CD4-positive, CD25-positive, alpha-beta regulatory T cell (primary cell): ENCODE measurements at places on chromosomes 11 and 22. TPM values are rescaled to one million over a fixed set of nuclear protein-coding genes. Genes with fewer than 3 reads are reported as not detected.
A peak's percentile ranks its signal among the peaks of the same experiment; 100 is the strongest.

The RAB39A gene
- polyA plus RNA-seq, result 0.11 TPM

The CRYAB gene
- not detected for polyA plus RNA-seq

The DERL3 gene
- polyA plus RNA-seq, result 0.53 TPM

The NDUFA6 gene
- polyA plus RNA-seq, result 175 TPM

DNA sequence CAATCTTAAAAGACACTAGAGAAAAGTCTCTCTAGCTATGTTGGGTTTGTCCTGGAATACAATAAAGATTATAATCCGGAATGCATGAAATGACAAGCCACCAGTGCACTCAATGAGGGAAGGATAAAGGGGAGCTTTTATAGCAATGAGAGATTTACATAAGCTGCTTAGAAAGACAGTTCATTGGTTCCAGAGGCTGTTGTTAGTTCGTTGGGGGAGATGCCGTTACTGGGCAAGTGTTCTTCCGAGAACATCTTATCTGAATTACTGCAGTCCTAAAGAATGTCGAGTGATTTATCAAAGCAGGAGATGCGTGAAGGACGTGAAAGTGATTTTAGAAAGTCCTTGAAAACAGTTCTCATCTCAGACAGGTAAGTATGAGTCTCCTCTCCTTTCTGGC, 33.6 kb downstream of the SYN3 start:
- DNase-seq, result no peak

DNA sequence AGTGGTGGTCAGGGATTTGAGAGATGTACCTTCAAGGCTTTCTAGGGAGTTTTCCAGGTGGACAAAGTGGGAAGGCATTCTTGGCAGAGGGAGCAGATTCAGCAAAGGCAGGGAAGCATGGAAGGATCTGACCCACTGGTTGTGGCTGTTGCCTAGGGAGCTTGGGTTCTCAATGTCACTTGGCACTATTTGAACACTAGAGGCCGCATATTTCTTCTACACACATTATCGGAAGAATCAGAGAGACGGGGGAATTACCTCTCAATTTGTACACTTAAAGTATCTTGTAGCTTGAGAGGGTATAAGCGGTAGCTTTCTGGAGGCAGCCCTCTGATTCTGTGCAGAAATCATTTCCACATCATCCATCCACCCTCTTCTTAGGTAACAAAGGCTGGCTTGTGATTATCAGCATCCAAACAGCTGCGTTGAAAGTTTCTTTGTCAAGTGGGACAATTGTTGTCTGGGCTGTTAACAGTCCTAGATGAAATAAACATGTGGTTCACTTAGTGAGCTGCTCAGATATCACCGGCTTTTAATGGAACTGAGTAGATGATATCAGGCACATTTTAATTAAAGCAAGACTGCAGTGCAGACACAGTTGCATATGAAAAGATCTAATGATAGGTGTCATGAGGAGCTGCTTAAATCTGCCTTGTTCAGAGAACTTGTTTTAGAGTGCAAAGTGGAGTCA, 2.6 kb downstream of the NELL1 start:
- DNase-seq, result no peak

- no peak for DNase-seq
These were observed 19.3 kb upstream of the SHISAL1 start for GRCh38 chr22:44331881-44332714.

GRCh38 chr11:14975252-14975587, 3.1 kb upstream of the CALCA start:
- no peak for DNase-seq

DNA sequence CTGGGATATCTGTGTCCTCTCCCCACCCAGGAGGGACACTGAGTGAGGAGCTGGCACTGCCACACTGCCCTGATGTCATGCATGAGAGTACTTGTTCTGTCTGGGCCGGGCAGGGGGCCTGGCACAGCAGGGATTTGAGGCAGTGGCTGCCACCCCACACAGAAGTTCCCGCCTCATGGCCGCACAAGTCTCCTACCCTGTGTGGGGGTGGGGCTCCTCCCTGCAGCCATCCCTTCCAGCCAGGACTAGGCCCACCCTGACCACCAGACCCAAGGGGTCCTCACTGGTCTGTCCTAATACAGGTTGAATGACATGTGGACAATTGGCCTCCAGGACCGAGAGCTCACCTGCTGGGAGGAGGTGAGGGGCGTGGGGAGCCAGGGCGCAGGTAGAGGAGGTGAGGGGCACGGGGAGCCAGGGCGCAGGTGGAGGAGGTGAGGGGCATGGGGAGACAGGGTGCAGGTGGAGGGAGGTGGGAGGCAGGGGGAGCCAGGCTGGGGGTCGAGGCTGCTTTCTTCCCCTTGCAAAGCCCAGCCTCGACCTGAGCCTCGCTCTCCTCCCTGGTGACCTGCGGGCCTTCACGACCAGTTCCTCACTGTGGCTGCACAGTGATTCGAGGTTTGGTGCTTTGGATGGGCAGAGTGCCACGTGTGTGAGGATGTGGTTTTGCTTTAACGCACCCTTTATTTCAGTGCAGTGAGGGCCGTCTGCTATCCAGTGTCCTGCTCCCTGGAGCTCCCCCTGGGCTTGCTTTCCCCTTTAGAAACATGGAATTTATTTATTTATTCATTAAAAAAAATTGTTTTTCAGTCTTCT, 7.4 kb downstream of the LZTR1 start:
- no peak for DNase-seq

DNA sequence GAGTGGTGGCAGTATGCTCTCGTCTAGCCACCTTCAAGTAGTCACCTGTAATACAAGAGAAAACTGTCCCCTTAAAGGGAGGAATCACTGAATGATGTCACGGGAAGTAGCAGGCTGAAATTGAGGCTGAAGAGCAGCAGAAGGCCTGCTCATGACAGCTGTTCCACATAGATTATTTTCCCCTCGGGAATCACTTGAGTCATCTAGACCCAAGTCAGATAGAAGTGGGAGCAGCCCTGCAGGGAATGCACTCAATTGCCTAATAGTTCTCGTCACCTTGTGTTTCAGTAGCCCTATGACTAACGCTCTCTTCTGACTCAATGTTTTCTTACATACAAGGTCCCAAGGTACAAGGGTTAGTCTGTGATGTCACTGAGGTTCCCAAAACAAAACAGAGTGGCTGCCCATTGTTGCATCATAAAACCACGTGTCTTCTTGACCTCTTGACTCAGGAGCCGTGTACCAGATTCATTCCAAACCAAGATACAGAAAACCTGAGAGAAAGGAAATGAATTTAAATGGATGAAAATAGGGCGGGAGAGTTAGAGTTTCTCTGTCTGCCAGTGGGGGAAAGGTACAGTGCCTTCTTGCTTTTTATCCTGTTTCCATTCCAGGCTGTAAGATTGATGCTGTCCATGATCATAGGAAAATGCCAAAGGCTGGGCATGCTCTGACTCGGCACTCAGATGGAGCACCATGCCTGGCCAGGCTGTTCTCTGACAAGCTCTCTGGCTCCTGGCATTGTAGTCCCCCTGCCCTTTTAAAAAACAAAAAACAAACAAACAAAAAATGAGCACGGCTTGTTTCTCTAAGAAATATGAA, 21.6 kb upstream of the C11orf96 start:
- no peak for DNase-seq

DNA sequence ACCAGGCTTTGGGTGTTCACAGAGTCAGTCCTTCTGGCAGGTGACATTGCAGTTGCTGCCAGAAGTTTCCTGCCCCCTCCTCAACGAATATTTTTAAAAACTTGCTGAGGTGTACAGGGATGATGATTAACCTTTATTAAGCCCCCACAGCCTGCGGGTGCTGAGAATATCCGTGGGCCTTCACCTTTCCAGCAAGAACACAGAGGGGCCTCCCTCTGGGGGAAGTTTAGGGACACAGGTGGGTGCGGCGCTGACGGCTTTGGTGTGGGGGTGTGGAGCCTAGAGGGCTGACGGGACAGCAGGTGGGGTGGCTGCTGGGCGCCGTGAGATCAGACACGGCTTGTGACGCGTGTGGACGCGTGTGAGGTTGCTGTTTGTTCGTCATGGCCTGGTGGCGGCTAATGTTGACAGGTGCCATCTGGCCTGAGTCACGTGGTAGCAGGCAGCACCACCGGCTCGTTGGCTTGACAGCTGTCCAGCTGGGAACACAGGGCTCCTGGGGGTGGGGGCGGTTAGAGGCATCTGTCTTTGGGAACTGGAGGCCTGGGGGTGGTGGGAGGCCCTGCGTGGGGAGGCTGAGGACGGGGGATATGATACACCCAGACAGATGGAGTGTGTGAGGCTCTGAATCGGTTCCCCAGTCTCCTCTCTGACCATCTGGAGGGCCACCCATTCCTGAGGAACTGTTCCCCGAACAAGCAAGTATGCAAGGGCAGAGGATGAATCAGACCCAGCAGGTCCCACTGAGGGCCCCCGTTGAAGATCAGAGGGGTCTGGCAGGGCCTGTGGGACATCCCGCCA, 12.5 kb upstream of the LRRC10B start:
- no peak for DNase-seq

GRCh38 chr22:30705710-30706651, 11.3 kb downstream of the OSBP2 start:
- DNase-seq, result peak; percentile 20

DNA sequence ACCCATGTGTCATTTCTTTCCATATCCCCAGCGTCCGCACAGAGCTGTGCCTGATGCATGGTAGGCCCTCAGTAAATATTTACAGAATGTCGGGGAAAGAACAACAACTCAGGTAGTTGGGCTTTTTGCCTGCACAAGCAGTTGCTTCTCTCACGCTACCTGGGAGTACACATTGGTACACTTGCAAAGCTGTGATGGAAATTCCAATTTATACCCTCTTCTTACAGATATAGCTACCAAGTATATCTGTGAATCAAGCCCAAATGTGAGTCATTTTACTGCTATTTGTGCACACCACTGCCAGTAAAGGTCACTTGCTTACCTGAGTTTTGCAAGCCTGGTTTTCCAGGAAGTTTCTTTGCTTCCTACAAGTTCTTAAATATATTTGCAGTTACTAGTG, 333.0 kb upstream of the NARS2 start:
- DNase-seq, result no peak
